Activated T-helper 1 cell treated with Interleukin-2 at 50 U/mL for 16 hours (primary cell): ENCODE measurements at places on chromosomes 1 and 21.

GRCh38 chr1:172815740-172816139 lies 156.8 kb downstream of the FASLG start:
- no peak for DNase-seq

- no peak for DNase-seq
Observed at GRCh38 chr21:36917471-36918158, 48.9 kb downstream of the HLCS start.

DNA sequence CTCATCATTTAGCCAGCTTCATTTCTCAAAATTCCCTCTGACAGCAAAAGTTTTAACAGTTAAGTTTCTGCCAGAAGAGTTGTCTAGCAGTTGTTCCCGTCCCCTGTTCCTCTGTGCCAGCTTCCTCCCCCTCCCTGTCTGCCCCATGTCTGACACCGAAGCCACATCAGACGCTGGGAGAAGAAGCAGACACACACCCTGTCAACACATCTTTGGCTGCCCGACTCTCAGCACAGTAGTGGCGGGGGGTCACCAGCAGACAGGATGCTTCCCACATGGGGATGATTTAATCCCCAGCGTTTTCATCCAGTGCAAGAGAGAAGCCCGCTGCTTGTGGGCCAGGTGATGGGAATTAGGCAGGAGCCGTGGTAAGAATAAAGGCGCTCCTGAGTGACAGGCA lies 379.4 kb upstream of the RUNX1 start:
- DNase-seq, result peak; percentile 5

- DNase-seq, result no peak
Observed at GRCh38 chr21:33540711-33541104, 1.2 kb downstream of the GART start.

- DNase-seq, result no peak
Observed at GRCh38 chr1:79903321-79903720, 896.8 kb upstream of the ADGRL4 start.

DNA sequence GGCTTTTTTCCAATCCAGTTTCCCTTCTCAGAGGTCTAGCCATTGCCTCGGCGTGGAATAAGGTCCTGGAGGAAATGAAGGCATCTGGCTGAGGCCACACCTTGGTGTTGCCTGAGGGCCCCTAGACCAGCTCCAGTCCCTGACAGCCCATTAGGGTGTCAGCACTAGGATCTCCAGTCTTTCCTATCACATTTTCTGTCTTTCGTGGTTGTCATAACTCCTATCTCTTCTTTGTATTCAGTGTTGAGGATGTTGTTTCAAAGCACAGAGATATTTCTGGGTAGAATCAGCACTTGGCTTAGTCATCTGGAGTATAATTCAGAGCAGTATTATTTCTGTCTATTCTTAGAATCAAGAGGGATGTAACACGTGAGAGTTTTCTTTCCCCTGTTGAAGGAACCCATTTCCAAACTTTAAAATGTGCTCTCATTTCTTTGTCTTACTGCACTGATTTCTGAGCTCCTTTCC lies 844.3 kb downstream of the KCNT2 start:
- no peak for DNase-seq
